Inflammatory macrophage treated with lipopolysaccharide for 1 hour (primary cell): ENCODE measurements at places on chromosomes 1 and 21.
A peak's percentile ranks its signal among the peaks of the same experiment; 100 is the strongest.

- no peak for DNase-seq
These were observed 326.3 kb upstream of the PKN2 start for GRCh38 chr1:88357729-88358128.

- DNase-seq, result peak; percentile 90
These were observed 12.5 kb upstream of the ATF3 start for GRCh38 chr1:212595787-212596714.

GRCh38 chr1:204041232-204041767, 31.6 kb upstream of the SOX13 start:
- DNase-seq, result no peak

- peak; percentile 51 for DNase-seq
These were observed 579 bp upstream of the ZNF684 start for GRCh38 chr1:40530735-40531380.

DNA sequence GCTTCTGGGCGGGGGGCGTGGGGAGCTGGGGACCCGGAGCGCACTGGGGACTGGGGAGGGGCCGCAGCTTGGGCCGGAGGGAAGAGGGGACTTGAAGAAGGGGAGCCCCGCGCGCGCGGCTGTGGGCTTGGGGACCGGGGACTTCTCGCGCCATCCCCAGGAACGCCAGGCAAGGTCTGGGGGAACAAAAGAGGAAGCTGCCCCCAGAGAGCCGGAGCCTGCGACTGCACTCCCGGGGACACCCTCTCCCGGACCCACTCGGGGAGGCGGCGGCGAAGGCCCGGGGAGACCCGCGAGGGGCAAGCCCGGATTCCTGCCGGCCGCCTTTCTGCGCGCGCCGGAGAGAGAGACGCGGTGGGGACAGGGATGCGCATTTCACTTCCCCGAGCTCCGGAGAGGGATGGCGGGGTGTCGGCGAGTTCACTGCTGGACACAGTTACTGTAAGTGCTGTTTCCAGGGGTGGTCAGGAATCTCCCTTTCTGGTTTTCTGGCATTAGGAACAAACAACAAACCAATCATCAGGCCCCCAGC, 732 bp downstream of the ABCG1 start:
- DNase-seq, result no peak

GRCh38 chr1:214076708-214077065, 88.9 kb downstream of the PROX1 start:
- DNase-seq, result no peak

DNA sequence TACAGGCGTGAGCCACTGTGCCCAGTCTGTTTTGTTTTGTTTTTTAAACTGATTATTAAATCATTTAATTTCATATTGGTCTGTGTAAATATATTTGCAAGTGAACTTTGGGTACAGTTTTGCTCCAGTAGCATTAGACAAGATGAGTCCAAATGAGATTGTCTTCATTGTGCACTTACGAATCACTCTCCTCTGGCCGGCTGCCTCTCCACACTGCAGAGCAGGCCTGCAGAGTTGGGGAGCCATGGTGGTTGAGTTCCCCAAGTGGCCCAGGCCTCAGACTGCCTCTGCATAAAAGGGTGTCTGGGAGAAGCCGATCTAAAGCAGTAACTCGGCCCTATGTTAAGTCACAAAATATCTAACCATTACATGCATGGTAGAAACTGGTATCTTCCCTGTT, 74.8 kb downstream of the ATP5PO start:
- no peak for DNase-seq

DNA sequence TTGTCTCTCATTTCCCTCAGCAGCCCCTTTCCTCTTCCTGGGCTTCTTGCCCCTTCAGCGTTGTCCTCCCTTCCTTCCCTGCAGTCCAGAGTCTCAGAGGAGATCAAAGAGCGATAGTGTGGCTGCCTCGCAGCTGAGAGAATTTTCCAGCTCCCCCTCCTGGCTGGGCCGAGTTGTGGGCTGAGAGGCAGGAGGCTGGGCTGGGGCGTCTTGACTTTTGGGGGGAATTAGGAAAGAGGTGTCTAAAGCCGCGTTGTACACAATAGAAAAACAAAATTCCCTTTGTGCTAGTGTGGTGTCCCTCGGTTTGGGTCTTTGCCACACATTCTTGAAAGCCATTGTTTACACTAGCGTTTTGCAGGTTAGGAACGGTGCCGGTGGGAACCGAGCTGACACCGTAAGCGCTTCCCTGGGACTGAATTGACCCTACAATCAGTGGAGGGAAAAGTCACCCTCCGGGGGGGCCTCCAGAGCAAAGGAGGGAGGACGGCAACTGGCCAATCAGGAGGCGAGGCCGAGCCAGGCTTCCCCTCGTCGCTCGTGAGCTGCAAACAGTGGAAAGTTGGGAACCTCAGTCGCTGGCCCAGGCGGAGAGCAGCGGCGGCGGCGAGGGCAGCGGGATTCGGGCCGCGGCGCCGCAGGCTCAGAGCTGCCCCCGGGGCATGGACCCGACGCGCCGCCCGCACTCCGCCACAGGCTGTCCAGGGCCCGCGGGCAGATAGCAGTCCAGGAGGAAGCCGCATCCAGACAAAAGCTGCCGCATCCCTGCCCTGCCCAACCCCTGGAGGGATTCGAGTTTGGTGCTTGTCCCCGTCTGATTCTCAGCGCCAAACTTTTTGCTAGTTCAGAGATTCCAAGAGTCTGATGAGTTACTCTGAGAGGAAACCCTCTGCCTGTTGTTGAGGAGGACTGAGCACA, at the start of gene HMCN1:
HMCN1 (plus strand) TSS at position 574 of the 918 bp plus-strand sequence. CDS start 389 bp downstream, outside the sequence.
- DNase-seq, result peak; percentile 24

- DNase-seq, result peak; percentile 32
These were observed at the start of gene TGFB2 for GRCh38 chr1:218344814-218345672. Gene TGFB2 (plus strand): TSS chr1:218345336. CDS start chr1:218346702, 1,366 bp downstream.

GRCh38 chr1:201279313-201279712, 4.0 kb upstream of the PKP1 start:
- DNase-seq, result no peak

GRCh38 chr1:227902641-227902990, 45.1 kb downstream of the WNT9A start:
- DNase-seq, result no peak

DNA sequence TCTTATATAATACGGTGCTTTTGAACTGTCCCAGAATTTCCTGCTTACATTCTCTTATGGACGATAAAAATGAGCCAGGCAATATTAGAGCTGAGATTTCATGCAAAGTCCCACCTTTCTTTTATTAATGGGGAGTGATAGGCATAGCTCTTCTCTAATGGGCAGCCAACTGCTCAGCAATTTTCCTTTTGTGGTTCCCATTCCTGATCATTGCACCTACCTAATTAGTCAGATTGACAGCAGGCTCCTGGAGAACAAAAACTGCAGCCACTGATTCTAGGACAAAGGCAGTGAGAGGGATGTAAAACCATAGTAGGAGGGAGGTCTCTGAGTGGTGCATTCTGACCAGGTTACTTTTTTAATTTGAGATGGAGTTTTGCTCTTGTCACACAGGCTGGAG, 110.4 kb downstream of the UCK2 start:
- no peak for DNase-seq

- peak; percentile 43 for DNase-seq
These were observed 175.0 kb downstream of the KAZN start for GRCh38 chr1:14773396-14774025.

DNA sequence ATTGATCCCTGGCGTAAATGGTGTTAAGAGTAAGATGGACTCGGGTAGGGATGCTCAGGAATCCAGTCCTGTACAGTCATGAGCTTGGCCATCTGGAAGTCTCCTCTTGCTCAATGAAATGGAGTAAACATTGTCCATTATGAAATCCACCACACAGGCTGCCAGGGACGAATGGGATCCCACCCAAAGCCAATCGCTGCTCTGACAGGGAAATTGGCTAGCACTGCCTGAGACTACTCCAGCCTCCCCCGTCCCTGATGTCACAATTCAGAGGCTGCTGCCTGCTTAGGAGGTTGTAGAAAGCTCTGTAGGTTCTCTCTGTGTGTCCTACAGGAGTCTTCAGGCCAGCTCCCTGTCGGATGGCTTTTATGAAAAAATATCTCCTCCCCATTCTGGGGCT, at the start of gene HSD11B1:
HSD11B1 (plus strand) TSS at position 263 of the 400 bp plus-strand sequence; CDS start at position 360, 97 bp downstream.
- DNase-seq, result peak; percentile 95

DNA sequence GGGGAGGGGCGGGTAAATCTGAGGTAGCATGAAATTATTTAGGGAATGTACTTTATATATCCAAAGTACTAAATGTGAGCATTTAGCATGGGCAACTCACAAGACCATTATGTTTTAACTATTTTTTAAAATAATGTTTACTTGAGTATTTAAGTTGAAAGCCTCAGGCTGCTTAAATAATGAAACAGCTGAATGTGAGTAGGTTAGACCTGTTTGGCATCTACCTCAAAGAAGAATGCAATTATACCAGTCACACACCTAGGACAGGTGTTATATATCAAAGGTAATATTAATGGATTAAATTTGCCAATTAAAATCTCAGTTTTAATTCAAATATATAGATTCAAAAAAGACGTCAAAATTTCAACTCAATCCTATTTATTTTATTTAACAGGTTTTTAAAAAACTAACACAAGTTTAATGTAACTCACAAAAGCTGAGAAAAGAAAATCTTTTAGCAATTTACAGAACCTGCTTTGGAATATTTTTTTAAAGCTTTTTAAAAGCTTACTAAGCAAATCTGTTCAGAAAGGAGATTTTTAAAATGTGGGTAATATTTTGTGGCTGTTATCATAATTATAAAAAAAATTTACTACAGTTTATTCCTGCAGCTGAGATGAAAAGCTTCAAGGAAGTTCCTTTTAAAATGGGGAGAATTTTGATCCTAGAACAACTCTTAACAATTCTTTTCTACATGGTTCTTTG, 104.6 kb upstream of the LBR start:
- no peak for DNase-seq

DNA sequence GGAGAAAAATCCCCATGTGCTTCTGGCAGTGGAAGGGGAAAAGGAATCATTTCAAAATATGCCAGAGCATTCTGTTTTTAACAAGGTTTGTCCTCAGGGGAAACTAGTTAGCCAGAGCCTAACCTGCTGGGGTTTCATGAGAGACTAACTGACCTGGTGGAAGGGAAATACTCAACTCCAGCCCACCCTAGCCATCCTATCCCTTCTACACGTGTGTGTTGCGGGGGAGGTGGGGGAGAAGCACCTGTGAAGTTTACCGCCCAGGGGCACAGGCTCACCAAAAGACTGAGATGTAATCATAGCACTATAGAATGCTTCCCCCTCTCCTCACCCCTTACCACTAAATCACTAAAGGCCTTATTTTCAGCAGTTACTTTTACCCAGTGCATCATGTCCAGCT, 139.5 kb downstream of the GRIK3 start:
- no peak for DNase-seq

- no peak for DNase-seq
These were observed 59.5 kb upstream of the EFHD2 start for GRCh38 chr1:15350151-15350550.

GRCh38 chr1:179950651-179951050, 4.0 kb upstream of the CEP350 start:
- DNase-seq, result peak; percentile 61

DNA sequence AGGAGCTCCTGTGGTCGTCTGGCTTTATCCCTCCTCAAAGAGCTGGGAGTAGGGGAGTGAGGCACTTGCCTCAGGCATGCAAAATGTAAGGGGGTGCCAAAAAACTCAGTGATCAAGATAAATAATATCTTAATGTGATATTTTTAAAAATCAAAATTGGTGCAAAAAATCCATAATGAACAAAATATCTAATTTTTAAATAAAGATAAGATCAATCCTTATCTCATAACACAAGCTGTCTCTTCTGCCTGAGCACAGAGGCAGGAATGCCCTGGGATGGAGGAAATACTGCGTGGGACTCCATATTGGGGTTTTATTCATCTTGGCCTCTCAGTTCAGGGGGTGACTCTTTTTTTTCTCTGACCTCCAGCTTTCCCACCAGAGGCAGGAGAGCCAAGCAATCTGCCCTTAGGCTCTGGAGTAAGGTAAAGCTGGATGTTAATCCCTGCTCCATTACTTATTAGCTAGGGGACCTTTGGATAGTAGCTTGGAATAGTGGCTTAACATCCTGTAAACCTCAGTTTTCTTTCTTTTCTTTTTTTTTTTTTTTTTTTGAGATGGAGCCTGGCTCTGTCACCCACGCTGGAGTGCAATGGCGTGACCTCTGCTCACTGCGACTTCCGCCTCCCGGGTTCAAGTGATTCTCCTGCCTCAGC, 77.3 kb upstream of the NFASC start:
- DNase-seq, result no peak
